ENCODE measurements at places on chromosomes 3 and 15. TPM values are rescaled to one million over a fixed set of nuclear protein-coding genes. Genes with fewer than 3 reads are reported as not detected.
A peak's percentile ranks its signal among the peaks of the same experiment; 100 is the strongest.

DNA sequence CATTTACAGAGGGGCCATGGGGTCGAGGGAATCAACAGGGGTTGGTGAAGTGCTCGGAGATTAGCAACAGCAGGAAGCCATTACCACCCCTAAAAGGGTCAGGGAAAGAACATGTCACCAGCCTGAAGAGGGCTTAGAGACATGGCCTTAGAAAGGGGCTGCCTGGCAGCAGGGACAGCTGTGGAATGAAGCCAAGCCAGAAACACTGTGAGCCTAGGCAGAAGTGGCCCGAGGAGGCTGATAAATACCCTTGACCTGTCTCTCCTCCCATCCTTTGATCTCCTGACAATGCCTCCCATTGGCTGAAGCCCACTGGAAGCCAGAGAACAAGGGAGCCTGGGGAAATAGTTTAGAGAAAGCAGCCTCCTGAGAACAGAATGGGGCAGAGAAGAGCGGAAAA, 31.4 kb downstream of the GPD1L start:
- DNase-seq, result no peak

DNA sequence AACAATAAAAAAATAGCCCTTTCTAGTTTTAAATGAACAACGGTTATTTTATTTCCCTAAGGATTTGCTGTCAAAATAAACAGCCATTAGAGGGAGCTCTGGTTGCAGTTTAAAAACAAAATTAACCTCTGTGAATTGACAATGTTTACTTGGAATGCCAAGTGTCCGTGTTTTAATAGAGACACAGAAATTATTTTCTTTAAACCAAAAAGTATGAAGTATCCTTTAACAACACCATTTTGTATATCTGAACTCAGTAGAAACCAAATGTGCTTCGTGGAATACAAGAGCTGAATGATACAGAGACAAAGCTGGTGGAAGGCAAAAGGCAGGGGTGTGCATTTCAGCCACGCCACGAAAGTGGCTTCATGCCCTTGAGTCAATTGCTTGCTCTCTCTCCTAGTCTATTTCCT, 74.4 kb downstream of the MOBP start:
- peak; percentile 6 for DNase-seq

DNA sequence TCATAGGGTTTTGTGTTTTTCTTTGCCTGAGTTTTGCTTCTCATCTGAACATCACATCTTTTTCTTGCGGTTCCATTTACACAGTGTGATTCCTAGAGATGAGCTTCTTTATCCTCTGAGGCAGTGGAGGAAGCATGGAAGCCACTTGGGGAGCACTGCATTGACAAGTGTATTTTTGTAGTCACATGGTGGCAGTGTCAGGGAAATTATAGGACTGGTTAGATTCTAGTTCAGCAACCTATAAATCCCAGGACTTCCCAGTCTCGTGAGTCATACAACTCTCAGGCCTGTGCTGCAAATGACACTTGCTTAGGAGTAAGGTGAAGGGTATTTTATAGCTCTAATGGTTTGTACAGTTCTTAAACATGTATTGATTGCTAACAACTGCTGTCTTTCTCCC, 58.4 kb downstream of the RBM6 start:
- DNase-seq, result no peak

- DNase-seq, result no peak
Observed at GRCh38 chr3:182741214-182741613, 52.1 kb upstream of the ATP11B start.

SLC6A20 gene
- not detected for polyA plus RNA-seq

- no peak for DNase-seq
Observed at GRCh38 chr3:193640165-193640715, 47.2 kb downstream of the OPA1 start.

ITGA11 gene
- 0.52 TPM for polyA plus RNA-seq

TMEM207 gene
- polyA plus RNA-seq, result not detected

GRCh38 chr3:52065264-52065756, 8.9 kb upstream of the DUSP7 start:
- DNase-seq, result no peak

DNA sequence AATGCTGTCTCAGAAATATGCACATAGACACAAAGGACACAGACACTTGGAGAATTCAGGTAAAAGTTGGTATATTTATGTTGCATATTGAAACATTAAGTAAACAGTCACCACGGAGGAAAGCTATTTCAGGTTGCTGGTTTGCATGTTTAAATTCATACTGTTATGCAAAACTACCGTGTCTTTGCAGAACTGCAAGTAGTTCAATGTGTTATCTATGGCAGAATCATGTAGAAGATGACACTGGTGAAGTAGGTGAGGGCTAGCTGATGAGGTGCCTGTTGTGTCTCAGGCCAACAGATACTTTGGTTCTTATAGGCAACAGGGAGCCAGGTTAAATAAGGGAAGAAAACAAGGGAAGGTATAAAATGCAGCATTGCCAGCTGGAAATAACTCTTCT, 511.3 kb downstream of the DIPK2A start:
- DNase-seq, result no peak

ARGFX gene
- not detected for polyA plus RNA-seq

DNA sequence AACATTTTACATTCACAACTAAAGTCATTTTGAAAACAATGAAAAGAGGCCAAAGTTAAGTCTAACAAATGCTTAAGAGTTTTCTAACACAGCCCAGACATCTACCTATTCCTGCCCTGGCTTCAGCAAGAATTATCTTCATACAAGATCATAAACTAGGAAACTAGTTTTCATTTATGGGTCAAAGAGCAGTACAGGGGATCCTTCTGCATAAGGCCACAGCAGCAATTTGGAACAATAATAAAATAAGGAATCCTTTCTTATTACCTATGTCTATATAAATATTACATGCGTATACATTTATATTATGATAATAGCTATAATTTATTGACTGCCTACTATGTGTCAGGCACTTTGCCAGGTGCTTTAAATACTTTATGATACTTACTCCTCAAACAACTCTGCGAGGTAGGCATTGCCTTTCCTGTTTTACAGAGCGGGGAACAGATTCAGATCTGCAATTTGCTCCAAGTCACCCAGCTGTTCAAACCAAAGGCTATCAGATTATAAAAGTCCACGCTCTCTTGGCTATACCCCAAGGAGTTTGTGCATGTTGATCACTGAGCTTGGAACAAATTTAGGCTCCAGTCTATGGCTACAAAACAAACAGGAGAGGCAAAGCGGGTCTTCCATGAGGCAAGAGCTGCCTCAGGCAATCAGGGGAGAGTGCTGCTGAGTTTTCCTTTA, 196.4 kb downstream of the RORA start:
- no peak for DNase-seq

DNA sequence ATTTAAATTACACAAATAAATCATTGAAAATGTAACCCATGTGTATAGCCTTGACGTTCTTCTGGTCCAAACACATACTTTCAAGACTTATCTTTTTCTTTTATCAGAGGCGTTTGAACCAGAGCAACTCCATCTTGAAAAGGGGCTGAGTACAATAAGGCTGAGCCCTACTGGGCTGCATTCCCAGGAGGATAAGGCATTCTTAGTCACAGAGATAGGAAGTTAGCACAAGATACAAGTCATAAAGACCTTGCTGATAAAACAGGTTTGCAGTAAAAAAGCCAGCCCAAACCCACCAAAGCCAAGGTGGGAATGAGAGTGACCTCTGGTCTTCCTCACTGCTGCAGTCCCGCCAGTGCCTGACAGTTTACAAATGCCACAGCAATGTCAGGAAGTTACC, 101.0 kb upstream of the IGSF10 start:
- no peak for DNase-seq

CCDC80 gene
- 83.4 TPM for polyA plus RNA-seq

DNA sequence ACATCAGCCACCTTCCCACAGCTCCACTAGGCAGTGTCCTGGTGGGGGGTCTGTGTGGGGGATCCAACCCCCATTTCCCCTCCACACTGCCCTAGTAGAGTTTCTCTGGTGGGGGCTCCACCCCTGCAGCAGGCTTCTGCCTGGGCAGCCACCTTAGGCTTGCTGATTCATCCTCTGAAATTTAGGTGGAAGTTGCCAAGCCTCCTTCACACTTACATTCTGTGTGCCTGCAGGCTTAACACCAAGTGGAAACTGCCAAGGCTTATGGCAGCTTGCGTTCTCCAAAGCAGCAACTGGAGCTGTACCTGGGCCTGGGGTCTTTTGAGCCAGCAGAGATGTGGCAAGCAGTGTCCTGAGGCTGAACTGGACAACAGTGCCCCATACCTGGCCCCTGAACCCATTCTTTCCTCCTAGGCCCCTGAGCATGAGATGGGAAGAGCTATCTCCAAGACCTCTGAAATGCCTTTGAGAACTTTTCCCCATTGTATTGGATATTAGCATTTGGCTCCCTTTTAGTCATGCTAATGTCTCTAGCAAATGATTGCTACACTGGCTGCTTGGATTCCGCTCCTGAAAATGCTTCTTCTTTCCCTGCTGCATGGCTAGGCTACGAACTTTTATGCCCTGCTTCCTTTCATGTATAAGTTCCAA, 32.5 kb downstream of the CPN2 start:
- DNase-seq, result no peak

DNA sequence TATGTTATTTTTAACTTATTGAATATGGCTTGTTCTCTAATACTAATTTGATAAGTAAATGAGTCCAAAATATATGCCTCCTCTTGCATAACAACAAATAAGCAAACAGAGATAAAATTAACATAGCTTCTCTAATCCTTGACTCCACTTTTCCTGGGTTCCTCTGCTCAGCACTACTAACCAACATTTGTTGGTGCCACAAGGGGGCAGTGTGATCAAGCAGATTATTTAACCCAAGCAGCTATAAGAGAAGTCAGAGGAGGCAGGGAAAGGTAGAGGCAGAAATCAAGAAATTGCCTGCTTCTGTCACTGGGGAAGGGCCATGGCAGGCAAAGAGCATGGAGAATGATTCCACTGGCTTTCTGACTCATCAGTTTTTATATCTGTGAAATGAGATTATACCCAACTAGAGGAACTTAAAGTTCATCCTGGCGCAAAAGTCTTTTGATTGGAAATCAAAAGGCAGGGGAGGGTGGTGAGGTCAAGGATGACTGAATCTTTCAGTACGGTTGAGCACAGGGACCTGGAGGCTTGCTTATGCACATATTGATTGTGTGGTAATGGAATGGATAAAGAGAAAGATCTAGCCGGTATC, 152.2 kb downstream of the IGSF11 start:
- DNase-seq, result peak; percentile 39

NOX5 gene
- 0.05 TPM for polyA plus RNA-seq

DNAH1 gene
- polyA plus RNA-seq, result 5.1 TPM

ANKRD63 gene
- polyA plus RNA-seq, result not detected

GRCh38 chr3:37765591-37766488, 95.8 kb upstream of the CTDSPL start:
- peak; percentile 40 for DNase-seq

C3orf38 gene
- 5.4 TPM for polyA plus RNA-seq

DNA sequence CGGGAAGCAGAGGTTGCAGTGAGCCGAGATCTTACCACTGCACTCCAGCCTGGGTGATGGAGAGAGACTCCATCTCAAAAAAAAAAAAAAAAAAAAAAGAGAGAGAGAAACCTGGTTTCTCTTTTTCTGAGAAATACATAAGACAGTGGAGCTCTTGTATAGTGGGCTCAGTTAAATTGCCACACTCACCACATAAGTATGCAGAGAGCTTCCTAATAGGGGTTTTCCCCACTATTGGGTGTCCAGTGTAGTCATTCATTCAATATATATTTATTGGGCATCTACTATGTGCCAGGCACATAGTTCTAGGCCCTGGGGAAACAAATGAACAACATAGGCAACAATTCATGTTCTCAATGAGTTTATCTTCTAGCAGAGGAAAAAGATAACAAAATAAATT, 48.9 kb upstream of the FMN1 start:
- DNase-seq, result no peak

BTBD1 gene
- polyA plus RNA-seq, result 34.4 TPM

GRCh38 chr3:194548346-194549321, 61.8 kb upstream of the ATP13A3 start:
- no peak for DNase-seq

AMIGO3 gene
- polyA plus RNA-seq, result 1.2 TPM

DNA sequence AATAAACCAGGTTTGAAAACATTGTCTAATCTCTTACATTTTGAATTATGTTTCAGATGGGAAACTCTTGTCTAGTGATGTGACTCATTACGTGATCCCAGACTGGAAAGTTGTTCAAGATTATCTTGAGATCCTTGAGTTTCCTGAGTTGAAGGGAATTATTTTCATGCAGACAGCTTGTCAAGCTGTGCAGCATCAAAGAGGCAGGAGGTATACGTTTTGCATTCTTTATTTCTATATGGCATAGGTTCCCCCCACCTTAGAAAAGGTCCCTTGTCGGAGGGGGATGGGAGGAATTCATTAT, 1.5 kb downstream of the DIS3L start:
- DNase-seq, result no peak

DNA sequence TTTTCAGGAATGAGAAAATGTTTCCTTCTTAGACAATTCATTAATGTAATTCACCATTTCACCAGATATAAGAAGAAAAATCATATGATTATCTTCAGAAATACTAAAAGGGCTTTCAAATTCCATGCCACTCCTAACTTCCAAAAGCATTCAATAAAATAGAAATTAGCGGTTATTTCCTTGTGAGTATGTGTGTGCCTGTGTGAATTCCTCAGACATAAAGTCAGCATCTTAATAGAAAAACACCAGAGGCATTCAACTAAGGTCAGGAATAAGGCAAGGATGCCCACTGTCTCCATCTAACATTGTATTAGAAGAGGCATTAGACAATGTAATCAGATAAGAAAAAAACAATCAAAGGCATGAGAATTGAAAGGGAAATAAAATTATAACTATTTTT, 88.4 kb downstream of the PLCH1 start:
- DNase-seq, result no peak

TBC1D21 gene
- polyA plus RNA-seq, result not detected

GRCh38 chr15:59399465-59400102, 26.9 kb upstream of the MYO1E start:
- no peak for DNase-seq

GRCh38 chr3:188026191-188026968, 127.6 kb upstream of the LPP start:
- no peak for DNase-seq

GRCh38 chr3:181230258-181230657, 240.7 kb upstream of the DNAJC19 start:
- no peak for DNase-seq

GRCh38 chr3:172319595-172319994, 128.7 kb downstream of the GHSR start:
- no peak for DNase-seq

GRCh38 chr3:30607032-30607833, 832 bp downstream of the TGFBR2 start:
- no peak for DNase-seq

All from SK-N-SH (cell line).